ENCODE measurements at places on chromosomes 12 and 14. TPM values are rescaled to one million over a fixed set of nuclear protein-coding genes. Genes with fewer than 3 reads are reported as not detected.

The PELI2 gene
- 5.8 TPM for total RNA-seq

- H3K4me1 ChIP-seq: no peaks in the 10 kb centered on the region
- no peaks in the 10 kb centered on the region for H3K27me3 ChIP-seq
- no peaks in the 10 kb centered on the region for H3K36me3 ChIP-seq
- no peak overlapping the region for H3K27ac ChIP-seq
- no peak for DNase-seq
Observed at GRCh38 chr12:95557625-95558024, 6.3 kb upstream of the USP44 start.

GRCh38 chr14:35044939-35045797, 904 bp upstream of the FAM177A1 start:
- peak overlapping the region; percentile 97 for H3K4me3 ChIP-seq
- peaks cover 21% of the 10 kb centered on the region for H3K4me1 ChIP-seq
- H3K27me3 ChIP-seq: no peaks in the 10 kb centered on the region
- H3K27ac ChIP-seq: peak overlapping the region; percentile 97

- no peak overlapping the region for H3K4me3 ChIP-seq
- no peak overlapping the region for H3K27ac ChIP-seq
- no peaks in the 10 kb centered on the region for H3K27me3 ChIP-seq
- H3K36me3 ChIP-seq: no peaks in the 10 kb centered on the region
Observed at GRCh38 chr14:97747316-97747715, 950.1 kb downstream of the VRK1 start.

- no peaks in the 10 kb centered on the region for H3K4me1 ChIP-seq
- no peak for DNase-seq
- H3K36me3 ChIP-seq: no peaks in the 10 kb centered on the region
- no peaks in the 10 kb centered on the region for H3K27me3 ChIP-seq
- no peak overlapping the region for H3K27ac ChIP-seq
Observed at GRCh38 chr14:59454139-59454538, 11.0 kb downstream of the GPR135 start.

Data from CD4-positive, CD25-positive, alpha-beta regulatory T cell (primary cell).